ENCODE measurements at places on chromosomes 1 and 21. TPM values are rescaled to one million over a fixed set of nuclear protein-coding genes. Genes with fewer than 3 reads are reported as not detected.

KCND3 gene
- 15.2 TPM for total RNA-seq

THEM5 gene
- total RNA-seq = not detected

VCAM1 gene
- 2.5 TPM for total RNA-seq

FAM151A gene
- total RNA-seq = 0.69 TPM

GREM2 gene
- not detected for total RNA-seq

GPR153 gene
- 3.1 TPM for total RNA-seq

SPRR2A gene
- total RNA-seq = not detected

CAPZB gene
- 247 TPM for total RNA-seq

C4BPB gene
- not detected for total RNA-seq

All from heart left ventricle (tissue), 16 donors.